ENCODE measurements at places on chromosomes 5 and 9. TPM values are rescaled to one million over a fixed set of nuclear protein-coding genes. Genes with fewer than 3 reads are reported as not detected.

The RPL7A gene
- total RNA-seq: 761 TPM

The SPINK13 gene
- total RNA-seq: not detected

- DNase-seq: no peak
These were observed 2.5 kb downstream of the LPAR1 start for GRCh38 chr9:111035543-111036428.

DNA sequence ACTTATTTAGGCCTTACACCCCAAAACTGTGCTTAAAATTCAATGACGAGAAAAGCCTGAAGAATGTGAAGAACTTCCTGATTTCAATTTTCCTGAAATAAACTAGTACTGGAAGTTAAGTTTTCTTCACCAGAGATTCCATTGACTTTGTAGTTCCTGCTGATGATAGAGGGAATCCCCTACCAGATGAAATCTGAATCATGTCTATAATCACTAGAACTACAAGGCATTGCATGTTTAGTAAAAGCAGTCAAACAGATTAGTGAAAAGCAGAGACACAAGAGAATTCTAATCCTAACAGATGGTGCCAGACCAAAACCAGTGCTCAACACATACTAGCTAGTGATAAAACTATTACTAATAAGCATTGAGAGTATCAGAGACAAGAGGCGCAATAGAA is 130.0 kb downstream of the PDE4D start:
- DNase-seq: no peak

GRCh38 chr5:171418316-171418981 is 998 bp upstream of the FGF18 start:
- peak; percentile 88 for DNase-seq

GRCh38 chr5:120093178-120093577 is 370.9 kb upstream of the PRR16 start:
- DNase-seq: no peak

DNA sequence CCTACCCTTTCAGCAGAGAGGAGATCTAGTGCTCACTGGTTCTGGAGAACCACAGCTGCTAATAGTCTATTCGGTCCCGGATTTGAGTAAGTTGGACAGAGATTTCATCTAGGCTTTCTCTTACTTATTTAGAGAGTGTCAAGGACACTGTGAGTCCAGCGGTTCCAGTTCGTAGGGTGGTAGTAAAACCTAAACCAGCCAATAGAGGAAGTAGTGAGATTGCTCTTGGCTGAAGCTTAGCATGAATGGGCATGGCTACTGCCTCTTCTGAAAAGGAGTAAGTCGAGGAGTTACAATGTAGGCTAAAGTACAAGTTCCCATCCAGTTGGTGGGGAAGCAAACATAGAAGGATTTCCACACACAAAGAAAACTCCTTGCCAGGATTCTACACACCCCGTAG is 109.6 kb upstream of the MOCS2 start:
- DNase-seq: no peak

GRCh38 chr9:118990949-118991348 is 378.3 kb downstream of the BRINP1 start:
- no peak for DNase-seq

- no peak for DNase-seq
These were observed 216.2 kb upstream of the S1PR3 start for GRCh38 chr9:88775037-88775471.

GRCh38 chr9:119698535-119698934 is 329.3 kb upstream of the BRINP1 start:
- DNase-seq: no peak

GRCh38 chr5:165521816-165522610 is 2016.6 kb downstream of the MAT2B start:
- DNase-seq: no peak

DNA sequence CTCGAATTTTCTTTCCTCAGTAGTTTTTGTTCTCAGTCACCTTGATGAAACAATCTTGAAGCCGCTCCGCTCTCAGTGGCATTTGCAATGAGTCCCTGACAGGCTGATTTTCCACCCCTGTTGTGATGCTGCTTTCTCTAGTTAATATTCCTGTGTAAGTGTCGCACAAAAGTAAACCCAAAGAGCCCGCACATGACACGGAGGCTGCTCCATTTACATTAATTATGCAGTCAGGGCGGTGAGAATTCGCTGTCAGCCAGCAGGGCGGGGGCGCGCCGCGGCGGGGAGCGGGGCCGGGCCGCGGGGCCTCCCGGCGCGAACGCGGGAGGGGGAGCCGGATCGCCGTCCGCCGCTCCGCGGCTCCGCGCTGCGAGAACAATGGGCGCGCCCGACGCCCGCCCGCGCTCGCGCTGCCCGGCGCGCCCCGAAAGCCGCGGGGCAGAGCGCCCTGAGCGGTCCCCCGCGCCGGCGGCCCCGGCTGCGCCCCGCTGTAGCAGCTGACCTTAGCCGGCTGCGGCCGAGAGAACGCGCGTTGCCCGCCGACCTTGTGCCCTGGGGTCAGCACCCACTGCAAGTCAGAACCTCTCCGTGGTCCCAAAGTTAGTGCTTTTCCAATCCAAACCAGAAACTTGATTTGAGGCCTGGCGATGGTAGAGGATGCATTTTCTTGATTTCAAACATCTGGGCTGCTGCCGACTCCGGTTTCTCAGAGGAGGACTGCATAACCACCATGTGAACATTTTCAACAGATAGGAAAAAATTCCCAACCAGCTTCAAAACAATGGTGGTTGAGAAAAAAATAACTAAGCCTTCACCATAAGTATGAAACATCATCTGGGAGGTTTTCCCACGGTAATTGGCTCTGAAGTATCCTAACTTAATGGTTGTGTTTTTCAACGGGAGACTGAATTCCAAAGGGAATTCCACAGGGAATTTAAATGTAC is 142.6 kb downstream of the PBX3 start:
- peak; percentile 73 for DNase-seq
